ENCODE measurements at places on chromosomes 5 and 9.
A peak's percentile ranks its signal among the peaks of the same experiment; 100 is the strongest.

DNA sequence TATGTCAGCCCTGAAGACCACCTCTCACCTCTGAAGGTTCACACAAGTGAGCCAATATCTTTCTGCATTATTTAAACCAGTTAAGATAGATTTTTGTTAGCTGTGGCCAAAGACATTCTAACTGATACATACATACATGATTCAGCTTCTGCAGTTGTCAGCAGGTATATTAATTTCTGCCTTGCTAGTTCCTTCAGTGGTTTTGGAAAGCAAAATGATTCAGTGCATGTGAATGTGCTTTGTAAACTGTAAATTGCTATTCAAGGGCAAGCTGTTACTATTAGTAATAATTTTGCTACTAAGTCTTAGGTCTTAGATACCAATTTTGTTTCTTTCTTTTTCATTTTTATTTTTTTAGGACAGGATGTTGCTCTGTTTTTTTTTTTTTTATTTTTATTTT is 89.2 kb upstream of the ERBIN start:
- DNase-seq: no peak

DNA sequence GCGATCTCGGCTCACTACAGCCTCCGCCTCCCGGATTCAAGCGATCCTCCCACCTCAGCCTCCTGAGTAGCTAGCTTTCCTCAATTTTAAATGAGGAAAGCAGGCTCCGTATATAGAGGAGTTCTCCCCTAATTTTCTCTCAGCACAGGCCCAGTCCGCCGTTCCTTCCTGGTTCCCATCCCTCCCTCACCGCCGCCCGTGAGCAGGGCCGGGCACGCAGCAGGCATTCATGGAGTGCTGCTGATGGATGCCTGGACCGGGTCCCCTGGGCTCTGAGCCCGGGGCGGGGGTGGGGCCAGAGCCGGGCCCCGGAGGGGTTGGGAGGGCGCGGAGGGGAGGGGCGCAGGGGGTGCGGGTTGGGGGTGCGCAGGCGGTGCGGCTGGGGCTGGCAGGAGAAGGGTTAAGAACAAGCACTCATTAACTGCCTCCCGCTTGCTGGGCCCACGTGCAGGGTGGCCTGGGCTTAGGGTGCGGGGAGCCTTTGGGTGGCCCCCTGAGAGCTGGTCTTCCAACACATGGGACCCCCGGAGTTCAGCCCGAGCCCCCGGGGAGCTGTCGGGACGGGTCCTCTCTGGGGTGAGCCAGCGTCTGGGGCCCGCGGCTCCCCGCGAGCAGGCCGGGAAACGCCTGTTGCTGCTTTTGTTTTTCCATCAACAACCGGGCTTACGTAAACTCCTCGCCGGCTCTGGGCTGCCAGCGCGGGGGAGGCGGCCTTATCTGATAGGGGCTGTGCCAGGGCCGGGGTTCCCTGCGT is 33.7 kb downstream of the LHX2 start:
- DNase-seq: no peak

- peak; percentile 88 for DNase-seq
Observed at GRCh38 chr5:142699184-142699720, 13.4 kb upstream of the FGF1 start.

- DNase-seq: no peak
Observed at GRCh38 chr9:18126831-18127498, 347.0 kb upstream of the ADAMTSL1 start.

GRCh38 chr9:136210276-136210675 is 5.3 kb upstream of the LHX3 start:
- no peak for DNase-seq

- DNase-seq: no peak
Observed at GRCh38 chr9:114969269-114969668, 38.9 kb upstream of the TNFSF8 start.

DNA sequence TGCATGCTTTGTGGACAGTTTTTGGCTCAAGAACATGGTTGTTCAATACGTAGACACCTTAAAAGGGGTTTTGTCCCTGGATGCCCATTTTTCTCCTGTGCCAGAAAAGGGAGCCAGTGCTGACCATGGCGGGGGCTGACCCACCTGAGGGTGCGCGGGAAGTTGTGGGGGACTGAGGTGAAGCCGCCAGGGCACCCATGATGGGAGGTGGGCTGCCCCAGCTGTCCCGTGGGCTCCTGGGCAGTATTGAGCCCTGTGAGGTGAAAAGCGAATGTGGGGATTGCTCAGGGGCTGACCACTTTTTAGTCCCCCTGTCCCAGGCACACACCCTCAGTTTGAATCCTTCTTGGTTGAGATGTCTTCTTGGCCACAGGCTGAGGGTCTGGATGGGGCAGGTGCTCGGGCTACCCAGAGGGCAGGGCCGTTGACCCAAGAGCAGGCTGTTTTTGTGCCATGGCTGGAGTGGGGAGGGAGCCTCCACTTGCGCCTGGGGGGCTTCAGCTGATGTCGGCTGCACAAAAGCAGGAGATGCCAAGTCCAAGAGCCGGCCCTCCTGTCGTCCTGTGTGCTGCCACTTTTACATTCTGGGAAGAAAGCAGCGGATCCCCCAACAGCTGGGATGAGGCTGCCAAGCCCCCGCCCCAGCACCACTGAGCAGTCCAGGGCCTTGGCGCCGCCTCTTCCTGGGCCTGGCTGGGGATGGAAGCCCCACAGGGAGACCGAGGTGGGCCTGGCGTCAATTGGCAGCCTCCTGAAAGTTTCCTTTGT is 120.1 kb downstream of the WNK2 start:
- no peak for DNase-seq

- DNase-seq: no peak
Observed at GRCh38 chr5:115594128-115595047, 7.9 kb downstream of the TICAM2 start.

- no peak for DNase-seq
Observed at GRCh38 chr9:113929634-113930389, 53.7 kb downstream of the ZNF618 start.

- no peak for DNase-seq
Observed at GRCh38 chr9:124238546-124239140, 19.1 kb upstream of the NEK6 start.

DNA sequence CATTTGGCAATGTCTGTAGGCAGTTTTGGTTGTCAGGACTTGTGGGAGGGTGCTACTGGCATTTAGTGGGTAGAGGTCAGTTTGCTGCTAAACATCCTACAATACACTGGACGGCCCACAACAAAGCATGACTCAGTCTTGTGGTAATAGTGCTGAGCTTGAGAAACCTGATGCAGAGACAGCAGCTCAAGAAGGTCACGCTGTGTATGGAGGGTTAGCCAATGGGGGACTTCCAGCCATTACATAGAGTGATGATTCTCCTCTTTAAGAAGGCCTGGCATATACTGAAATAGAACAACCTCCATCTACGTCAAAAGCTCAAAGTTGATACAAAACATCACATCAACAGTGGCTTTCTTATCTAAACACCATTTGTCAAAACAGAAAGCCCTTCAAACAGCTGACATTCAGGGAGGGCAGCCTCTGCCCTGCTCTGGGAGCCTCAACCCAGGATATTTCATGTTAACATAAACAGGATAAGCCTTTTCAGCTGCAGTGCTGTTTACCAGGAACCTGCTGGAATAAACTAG is 143.0 kb downstream of the GPBP1 start:
- DNase-seq: peak; percentile 27

- no peak for DNase-seq
Observed at GRCh38 chr5:53180538-53180937, 71.0 kb upstream of the MOCS2 start.

- no peak for DNase-seq
Observed at GRCh38 chr9:76687861-76688391, 76.3 kb upstream of the PCA3 start.

DNA sequence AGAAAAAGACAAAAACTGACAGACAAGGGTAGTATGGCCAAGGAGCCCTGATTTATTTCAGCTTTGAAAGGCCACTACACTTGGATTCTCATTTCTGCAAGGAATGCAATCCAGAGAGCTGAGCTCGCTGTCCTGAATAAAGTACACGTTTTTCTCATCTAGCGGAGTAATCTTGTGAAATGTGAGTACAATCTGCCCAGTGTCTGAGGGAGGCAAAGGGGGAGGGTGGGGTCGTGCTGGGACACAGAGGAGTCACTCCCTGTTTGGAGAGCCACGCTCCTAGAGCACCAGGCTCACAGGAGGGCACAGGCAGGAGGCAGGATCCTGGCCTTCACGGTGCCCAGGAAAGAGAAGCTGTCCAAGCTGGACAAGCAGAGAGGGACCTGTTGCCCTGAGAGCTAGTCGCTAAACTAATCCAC is 51.0 kb upstream of the IFNK start:
- DNase-seq: no peak

DNA sequence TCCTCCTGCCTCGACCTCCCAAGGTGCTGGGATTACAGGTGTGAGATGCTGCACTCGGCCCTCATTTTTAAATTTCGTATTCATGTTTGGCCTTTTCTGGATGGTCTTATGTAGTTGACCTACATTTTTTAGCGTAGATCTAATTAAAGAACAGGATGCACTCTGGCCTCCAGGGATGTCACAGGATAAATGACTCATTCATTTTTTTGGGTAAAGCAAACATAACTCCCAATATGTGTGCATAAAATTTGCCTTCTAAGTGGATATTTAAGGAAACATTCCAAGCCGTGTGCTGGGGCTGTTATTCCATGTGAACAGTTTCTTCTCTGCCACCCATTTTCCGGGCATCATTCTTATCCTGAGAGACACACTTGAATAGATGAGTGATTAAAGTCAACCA is 501.6 kb downstream of the IRX1 start:
- DNase-seq: no peak

- peak; percentile 98 for DNase-seq
Observed at GRCh38 chr9:4679268-4680172, at the start of gene CDC37L1. Gene CDC37L1, plus strand, starts transcription at chr9:4679569. Its CDS starts 199 bp downstream, at chr9:4679768.

GRCh38 chr5:96459313-96460121 is 26.5 kb upstream of the PCSK1 start:
- DNase-seq: no peak

DNA sequence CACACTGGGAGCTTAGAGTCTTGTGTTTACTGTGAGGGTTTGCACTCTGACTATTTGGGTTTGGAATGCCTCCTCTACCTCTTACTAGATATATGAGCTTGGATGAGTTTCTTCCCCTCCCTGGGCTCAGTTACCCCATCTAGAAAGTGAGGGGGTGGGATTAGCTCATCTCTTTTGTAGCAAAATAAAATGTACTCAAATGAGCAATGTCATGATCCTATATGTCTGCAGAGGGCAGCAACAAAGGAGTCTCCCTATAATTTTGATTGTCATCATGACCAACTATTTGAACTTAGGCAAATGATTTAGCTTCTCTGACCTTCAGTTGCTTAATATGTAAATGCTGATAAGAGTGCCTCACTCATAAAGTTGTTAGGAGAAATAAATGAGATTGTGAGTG is 109.0 kb downstream of the DPYSL3 start:
- DNase-seq: no peak

DNA sequence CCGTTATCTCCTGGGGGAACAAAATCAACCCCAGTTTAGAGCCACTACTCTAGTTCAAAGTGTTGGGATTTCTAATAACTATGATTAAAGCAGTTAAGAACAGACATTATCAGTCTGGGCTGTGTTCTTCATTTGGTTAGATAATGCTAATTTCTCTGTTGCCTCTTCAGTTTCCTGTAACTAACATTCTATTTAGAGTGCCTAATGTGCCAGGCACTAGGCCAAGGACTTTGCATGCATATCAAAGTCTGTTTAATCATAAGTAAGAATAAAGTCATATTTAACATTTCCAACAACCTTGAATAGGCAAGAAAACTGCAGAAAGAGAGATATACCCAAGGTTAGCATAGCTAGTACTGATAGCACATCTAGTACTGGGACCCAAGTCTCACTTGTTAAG is 68.4 kb downstream of the TNPO1 start:
- no peak for DNase-seq

DNA sequence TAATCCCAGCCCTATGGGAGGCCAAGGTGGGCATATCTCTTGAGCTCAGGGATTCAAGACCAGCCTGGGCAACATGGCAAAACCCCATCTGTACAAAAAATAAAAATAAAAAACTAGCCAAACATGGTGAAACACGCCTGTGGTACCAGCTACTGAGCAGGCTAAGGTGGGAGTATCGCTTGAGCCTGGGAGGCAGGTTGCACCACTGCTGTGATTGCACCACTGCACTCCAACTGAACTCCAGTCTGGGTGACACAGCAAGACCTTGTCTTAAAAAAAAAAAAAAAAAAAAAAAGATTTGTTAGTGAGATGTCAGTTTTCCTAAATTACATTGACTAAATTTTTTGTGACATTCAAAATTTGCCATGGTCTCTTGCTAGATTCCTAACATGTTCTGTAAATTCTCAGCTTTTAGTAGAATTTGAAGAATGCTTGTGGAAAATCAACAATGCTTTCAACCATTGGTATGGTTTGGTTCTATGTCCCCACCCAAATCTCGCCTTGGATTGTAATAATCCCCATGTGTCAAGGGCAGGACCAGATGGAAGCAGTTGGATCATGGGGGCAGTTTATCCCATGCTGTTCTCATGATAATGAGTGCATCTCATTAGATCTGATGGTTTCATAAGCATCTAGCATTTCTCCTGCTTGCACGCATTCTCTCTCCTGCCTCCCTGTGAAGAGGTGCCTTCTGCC is 236.1 kb downstream of the ARRDC3 start:
- DNase-seq: peak; percentile 32

GRCh38 chr5:172840432-172841154 is 6.5 kb downstream of the ERGIC1 start:
- DNase-seq: no peak

GRCh38 chr5:122967625-122968024 is 68.9 kb downstream of the PPIC start:
- no peak for DNase-seq

- DNase-seq: no peak
Observed at GRCh38 chr9:23665635-23666034, 160.4 kb downstream of the ELAVL2 start.

GRCh38 chr9:136052991-136053756 is 41.9 kb downstream of the NACC2 start:
- DNase-seq: no peak

DNA sequence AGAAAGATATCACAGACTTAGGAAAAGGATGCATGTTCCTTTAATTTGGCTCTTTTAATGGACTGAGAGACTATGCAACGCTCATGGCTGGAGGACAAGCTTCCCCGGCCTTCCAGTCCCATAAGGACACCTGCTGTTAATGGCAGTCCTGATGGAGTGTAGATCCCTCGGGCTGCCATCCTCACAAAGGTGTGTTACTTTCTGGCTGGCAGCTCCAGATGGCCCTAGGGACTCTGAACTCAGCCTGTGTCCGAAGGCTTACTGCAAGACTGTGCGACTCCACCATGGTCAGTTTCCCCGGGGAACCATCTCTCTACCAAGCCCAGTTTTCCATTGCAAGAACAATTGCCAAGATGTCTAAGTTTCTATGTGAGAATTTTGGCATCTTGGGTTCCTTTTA is 25.5 kb upstream of the KCNIP1 start:
- DNase-seq: no peak

All from omental fat pad (tissue), 4 donors.